ENCODE measurements at places on chromosomes 7 and 10.

DNA sequence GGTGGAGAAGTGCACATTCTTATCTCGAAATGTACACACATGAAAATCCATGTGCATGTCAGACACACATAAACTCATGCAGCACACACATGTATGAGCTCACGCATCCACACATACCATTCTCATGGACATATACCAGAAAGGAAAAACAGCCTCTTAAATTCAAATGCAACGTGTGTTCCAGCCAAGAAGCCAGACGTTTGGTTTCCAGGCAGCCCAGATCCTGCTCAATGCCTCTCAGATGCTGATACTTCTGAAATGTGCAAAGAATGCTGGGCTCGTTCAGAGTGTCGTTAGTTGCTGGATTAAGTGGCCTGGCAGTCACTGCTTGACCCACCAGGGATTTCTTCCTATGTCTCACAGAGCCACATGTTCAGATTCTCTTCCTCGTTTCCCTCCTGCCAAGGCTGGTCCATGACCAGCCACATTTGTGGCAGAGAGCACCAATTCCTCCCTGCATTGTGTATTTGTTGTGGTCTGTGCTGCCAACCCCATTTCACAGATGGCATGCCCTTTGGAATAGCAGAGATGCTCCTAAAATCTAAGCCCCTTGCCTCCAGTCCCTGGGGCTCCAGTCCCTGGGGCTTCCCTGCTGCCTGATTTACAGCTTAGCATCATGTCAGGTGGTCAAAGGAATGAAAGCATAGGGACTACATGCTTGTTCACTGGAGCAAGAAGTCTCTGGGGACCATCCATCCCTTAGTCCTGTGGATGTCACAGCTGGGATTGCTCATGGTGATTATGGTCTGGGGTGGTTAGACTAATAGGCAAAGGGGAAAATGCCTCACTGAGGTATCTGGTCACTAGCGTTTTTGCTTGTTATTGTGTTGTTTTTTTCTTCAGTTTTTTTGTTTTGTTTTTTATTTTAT is 426.6 kb downstream of the PLXNA4 start:
- DNase-seq: no peak

DNA sequence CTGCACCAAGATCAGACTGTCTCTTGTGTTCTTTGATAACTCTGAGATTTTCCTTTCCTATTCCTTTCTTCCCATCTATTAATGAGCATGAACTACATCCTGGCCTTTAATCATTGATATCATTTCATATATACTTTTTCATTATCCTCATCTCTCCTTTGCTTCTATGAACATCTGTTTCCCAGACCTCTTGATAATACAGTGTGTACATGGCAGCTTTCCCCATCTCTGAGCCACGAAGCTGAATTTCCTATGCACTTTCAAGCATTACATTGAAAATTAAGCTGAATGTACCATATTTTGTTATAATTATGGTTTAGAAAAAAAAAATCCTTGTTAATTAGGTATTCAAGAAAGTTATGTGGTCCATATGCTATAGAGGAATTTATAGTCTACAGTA is 60.9 kb upstream of the CREB5 start:
- DNase-seq: no peak

GRCh38 chr10:108633046-108633445 is 1290.3 kb downstream of the XPNPEP1 start:
- DNase-seq: no peak

DNA sequence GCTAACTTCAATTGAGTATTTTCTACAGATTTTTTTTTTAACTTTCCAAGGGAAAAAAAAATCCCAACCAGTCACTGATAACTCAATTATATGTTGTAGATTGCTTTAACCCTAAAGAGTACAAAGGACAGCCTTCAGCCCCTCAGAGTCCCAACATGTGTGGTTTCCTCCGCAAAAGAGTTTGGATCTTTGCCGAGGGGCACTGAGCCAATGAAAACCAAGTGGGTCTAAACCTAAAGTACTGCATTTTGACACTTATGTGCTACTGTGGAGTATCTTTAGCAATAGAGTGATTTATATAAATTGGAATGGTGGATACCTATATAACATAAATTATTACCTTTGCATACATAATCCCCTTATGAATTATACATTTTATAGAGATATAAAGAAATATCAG is 91.5 kb downstream of the SEMA3D start:
- no peak for DNase-seq

- DNase-seq: no peak
Observed at GRCh38 chr10:34576797-34577196, 238.3 kb downstream of the PARD3 start.

DNA sequence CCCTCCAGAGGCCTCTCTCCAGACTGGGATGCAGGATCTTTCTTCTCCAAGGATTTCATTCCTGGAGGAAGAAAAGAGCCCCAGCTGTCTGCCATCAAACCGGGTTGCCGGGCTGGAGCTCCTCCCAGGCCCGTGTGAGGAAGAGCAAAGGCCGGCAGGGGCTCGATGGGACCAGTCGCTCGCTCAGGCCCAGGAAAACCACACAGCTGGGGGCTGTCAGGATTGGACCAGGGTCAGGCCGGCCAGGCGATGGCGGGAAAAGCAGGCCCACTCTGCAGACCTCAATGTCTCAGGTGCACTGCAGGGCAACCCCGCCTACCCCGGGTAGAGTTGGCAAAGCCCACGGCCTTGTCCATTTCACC is 98.1 kb upstream of the DNAAF5 start:
- no peak for DNase-seq

GRCh38 chr7:20033621-20034400 is 183.4 kb downstream of the MACC1 start:
- DNase-seq: peak; percentile 73

DNA sequence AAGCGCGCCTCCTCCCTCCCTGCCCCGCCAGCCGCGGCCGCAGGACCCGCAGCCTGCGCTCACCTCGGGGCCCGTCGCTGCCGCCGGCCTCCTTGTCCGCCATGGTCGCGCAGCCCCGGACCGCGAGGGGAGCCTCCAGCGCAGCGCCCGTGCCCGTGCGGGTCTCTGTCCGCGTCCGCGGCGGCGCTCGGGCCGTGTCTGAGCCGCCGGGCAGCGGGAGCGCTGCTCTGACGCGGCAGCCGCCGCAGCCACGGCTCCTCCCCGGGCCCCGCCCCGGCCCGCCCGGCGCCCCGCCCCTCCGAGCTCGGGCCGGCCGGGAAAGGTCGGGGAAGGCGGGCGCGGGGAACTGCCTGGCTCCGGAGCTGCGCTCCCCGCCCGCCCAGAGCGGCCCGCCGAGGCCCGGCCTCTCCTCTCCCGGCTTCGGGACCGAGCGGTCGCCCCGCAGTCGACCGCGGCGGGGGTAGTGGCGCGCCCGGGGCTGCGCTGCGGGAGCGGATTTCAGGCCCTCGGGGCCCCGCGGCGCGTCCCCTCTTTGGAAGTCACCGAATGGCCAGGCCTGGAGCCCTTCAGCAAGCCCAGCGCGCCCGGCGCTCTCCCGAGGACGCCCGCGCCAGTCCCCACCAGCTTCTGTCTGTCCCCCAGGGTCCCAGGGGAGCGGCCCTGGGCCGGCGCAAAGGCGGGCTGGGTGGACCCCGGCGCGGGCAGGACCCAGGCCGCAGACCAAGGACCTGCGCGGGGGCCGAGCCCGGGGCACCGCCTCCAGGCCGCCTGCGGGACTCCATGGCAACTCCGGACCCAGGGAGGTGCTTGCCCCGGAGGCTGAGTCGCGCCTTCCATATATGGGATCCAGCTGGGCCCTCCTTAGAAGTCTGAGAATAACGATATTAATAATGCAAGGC is at the start of gene HSPA12A:
Gene HSPA12A, minus strand, starts transcription at position 200 of the 899 bp plus-strand sequence. Its CDS starts 97 bp downstream, at position 103.
- DNase-seq: peak; percentile 38

GRCh38 chr7:138226001-138226476 is 149.8 kb downstream of the AKR1D1 start:
- no peak for DNase-seq

- DNase-seq: no peak
Observed at GRCh38 chr7:44262031-44262430, 61.3 kb downstream of the YKT6 start.

DNA sequence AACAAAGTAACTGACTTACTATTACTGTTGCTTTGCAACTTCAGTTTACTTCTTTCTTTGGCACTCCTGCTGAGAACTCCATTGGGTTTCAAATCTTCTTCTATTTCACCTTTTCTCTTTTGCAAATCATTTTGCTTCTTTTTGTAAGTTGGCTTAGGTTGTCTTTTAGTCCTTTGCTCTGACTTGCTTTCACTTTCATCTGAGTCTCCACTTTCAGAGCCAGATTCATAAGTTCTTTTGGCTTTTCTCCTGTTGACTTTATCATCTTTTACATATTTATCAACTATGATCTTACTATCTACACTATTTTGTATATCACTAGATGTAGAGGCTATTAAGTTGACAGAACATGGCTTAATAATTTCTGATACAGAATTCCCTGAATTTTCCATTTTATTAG is 73.4 kb downstream of the NRBF2 start:
- DNase-seq: no peak

GRCh38 chr7:139845443-139845805 is 16.4 kb downstream of the TBXAS1 start:
- DNase-seq: no peak

DNA sequence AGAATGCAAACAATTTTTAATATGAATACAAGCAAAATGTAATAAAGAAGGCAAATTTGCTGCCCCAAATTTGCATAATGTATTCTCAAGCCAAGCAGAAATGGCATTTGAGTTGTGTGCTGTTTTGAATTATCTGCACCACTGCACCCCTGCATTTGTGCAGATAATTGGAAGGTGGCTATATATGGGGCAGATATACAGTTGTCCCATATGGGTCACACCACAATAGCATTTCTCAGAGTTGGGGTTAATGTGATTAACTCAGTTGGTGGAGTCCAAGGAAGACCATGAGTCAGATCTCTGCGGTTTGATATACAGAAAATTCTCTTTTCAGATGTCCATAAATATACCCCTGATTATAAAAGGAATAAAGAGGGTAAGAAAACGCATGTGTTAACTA is 68.9 kb upstream of the EXOC4 start:
- no peak for DNase-seq

DNA sequence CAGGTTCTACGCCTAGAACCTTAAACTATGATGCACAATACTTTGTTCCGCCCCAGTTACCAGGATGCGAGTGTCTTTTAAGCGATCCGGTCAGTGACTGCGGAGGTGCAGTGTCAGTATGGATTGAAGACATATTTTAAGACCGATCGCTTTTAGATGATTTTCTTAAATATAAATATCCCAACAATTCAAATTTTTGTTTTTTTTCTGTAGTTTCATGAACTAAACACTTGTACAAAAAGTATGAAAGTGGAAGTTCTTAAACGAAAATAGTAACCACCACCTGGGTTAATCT is 835 bp downstream of the COMMD3 start:
- no peak for DNase-seq

DNA sequence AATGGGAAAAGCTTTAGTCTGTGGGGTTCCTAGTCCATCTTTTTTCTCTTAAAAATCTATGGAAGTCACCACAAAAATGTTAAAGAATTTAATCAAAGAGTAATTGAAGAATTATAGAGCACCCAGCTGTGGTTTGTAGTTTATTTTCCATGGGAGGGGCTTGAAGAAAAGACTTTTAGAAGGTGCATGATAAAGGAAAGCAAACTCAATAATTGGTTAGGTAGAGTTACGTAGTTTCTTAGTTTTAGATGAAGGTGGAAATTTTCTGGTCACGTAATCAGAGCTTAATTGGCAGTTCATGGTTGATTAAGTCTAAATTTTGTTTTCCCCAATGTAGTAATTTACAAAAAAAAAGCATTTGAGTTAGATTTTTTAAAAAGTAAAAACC is 724 bp downstream of the ZNF107 start:
- no peak for DNase-seq

DNA sequence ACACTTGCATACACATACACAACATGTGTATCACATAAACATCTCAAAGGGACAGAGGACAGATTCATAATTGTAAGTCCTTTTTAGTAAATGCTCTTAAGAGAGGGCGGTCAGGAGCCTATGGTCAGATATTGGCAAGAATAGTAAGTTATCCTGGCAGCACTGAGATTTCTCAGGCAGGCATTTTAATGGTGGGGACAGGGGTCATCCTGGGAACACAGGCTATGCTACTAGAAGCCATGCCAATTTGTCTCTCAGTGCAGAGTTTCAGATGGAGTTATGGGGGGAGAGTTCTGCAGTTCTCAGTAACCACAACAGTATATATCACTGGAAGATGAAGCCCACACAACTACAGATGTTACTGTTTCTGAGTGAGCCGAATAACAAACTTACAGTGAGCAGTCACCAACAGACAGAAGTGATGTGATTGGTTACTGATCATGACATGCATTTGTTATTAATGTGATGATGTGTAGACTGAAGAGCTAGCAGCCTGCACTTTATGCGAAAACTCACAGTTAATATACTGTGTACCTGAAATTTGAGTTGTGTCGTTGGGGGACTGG is 16.4 kb downstream of the ZNF487 start:
- no peak for DNase-seq

Measured in AG04449 (cell line).